GM23338 (cell line): ENCODE measurements at places on chromosomes 1 and 21. TPM values are rescaled to one million over a fixed set of nuclear protein-coding genes. Genes with fewer than 3 reads are reported as not detected.
A peak's percentile ranks its signal among the peaks of the same experiment; 100 is the strongest.

- DNase-seq: no peak
Observed at GRCh38 chr1:11280719-11281376, 7.8 kb downstream of the UBIAD1 start.

GRCh38 chr21:41561701-41562100 is 53.7 kb upstream of the TMPRSS2 start:
- DNase-seq: no peak

DNA sequence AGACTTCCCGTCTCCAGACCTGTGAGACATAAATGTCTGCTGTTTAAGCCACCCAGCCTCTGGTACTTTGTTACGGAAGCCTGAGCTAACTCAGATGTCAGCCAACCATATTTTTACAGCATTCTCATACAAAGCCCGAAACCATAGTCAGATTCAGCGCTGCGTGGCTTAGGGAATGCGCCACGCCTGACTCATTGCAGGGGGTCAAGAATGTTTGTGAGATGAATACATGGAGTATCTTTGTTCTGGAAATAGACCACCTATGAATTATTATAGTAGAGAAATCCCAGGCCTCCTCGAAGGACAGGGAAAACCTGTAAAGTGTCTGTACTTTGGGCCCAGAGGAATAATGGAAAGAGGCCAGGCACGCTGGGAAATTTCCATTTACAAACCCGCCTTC is 434.8 kb downstream of the CAMTA1 start:
- no peak for DNase-seq

- no peak for DNase-seq
Observed at GRCh38 chr1:21332554-21333311, 42.5 kb upstream of the ECE1 start.

The C1orf185 gene
- not detected in 2 replicates for total RNA-seq

- peak; percentile 35 for DNase-seq
Observed at GRCh38 chr1:248714248-248714647, 11.7 kb upstream of the OR14I1 start.

The ZNF593OS gene
- total RNA-seq: not detected in 2 replicates

DNA sequence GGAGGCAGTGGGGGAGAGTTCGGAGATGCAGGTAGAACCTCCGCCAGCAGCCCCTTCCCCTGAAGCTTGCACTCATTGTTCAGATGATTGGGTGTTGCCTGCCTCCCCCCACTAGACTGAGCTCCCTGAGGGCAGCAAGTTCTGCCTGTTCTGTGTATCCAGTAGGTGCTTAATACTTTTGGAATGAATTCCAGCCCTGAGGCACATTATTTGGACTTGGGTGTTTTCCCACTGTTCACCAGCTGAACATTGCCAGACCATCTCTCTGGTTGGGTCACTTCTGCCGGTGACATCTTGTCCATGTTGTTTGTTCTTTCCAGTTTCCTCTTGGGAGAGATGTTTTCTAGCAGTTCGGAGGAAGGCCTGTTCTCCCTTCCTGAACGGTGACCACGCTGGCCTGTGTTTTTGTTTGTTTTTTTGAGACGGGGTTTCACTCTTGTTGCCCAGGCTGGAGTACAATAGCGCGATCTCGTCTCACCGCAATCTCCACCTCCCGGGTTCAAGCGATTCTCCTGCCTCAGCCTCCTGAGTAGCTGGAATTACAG is 48.7 kb downstream of the SPSB1 start:
- no peak for DNase-seq

DNA sequence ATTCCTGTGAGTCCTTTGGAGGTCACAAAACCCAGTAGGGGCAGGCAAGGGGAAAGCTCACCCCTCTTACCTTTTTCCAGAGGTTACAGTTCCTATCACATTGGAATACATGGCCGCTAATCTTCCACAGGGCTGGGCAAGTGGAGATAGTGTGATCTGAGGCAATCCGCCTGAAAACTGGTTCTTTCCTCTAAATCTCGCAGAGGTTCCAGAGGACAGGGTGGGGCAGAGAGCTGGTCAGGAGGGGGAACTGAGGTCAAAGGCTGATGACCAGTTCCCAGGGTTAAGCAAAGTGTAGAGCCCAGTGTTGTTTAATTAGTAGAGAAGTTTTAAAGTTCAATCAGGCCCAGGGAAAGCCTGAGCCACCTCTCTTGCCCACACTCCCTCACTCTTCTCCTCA is at the start of gene SERPINC1:
TSS of gene SERPINC1 (minus strand) at position 179 of the 400 bp plus-strand sequence. CDS start at position 111, 68 bp downstream.
- no peak for DNase-seq

- DNase-seq: no peak
Observed at GRCh38 chr1:71428029-71428428, 347.2 kb upstream of the ZRANB2 start.

DNA sequence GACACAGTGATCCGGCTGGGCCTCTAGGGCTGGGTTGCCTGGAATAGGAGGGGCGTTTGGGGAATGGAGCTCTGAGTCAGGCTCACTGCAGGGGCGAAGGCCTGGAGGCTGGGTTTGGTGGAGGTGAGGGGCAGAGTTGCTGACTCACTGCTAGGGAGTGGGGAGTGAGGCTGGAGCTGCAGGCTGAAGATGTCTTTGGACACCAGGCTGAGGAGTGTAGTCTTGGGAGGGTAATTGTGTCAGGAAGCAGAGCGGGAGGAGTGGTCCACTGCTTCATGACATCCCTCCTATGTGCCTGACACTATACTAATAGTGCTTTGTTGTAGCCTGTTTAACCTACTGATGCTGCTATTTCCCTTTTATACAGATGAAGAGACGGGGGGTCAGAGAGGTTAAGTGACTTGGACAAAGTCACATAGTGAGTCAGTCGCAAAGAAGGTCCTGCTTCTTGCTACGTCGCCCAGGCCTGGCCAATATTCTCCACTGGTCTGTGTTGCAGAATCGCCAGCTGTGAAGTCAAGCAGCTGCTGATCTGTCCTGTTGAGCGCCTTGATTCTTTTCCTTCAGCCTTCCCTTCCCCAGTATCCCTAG is 13.6 kb downstream of the ACTL8 start:
- DNase-seq: no peak

The TSEN15 gene
- 55.8 and 61.0 TPM in 2 replicates for total RNA-seq

DNA sequence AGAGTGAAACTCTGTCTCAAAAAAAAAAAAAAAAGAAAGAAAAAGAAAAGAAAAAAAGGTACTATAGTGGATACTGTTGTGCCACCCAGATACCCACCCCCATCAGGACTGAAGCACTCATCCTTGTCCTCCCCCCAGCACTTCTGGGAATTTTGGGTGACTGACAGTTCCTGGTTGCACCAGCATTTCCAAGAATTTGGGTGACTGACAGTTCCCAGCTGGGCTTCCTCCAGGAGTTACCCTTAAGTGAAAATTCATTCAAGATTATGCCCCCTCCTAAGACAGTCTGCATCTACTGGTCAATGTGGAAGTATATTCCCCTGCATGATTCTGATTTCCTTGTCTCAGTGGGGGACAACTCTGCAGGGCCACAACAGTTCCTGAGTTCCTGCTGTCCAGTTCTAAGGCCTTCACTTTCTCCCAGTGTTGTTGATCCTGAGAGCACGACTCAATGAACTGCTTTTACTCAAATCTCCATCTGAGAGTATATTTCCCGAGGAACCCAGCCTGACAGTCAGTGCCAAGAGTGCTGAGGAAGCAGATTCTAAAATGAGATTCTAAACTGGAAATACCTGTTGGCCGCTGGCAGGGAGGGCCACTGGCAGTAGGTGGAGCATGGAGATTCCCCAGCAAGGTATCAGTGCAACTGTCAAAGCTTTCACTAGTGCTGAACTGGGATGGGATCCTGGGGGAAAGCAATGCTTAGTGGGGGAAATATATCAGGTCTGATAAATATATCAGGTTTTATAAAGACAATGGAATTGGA is 18.5 kb downstream of the RIIAD1 start:
- peak; percentile 34 for DNase-seq

- DNase-seq: no peak
Observed at GRCh38 chr21:45458281-45459170, 53.6 kb downstream of the COL18A1 start.

The SPATA46 gene
- total RNA-seq: not detected in 2 replicates

DNA sequence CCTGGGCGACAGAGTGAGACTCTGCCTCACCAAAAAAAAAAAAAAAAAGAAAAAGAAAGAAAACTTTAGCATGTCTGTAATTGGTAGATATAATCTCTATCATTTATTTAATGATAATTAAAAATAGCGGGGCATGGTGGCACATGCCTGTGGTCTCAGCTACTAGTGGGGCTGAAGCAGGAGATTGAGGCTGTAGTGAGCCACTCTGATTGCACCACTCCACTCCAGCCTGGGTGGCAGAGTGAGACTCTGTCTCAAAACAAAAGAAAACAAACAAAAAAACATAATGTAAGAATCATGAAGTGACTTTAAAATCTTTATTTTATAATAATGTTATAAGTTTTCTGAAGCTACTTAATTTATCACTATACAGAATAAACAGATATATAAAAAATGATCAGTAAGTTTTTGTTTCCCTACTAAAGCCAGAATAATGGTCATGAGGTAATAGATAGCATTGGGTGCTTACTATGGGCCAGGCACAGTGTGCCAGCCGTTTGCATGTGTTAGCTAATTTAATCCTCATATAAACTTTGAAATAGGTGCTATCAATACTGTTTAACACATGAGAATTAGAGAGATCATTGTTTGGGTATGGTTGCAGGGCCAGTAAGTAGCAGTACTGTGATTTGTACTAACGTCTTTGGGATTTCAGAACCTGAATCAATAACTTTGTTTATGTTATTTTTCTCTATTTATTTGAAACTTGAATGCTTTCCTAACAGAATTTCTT is 23.8 kb downstream of the CLIC4 start:
- no peak for DNase-seq

The FCRL6 gene
- total RNA-seq: not detected in 2 replicates

DNA sequence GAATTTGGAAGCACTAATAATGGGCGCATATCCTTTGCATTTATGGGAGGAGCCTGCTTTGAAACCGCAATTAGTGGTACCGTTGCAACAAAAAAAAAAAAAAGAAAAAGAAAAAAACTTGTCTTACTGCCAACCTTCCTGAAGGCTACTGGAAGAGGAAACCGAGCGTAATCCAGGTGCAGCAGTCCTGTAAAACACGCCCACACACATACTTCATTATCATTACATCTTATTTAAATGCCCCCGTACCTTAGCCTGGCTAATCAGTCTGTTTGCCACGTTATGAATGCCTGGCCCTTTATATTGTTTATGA is 686 bp upstream of the ZNF281 start:
- DNase-seq: peak; percentile 91

GRCh38 chr1:59768792-59769735 is 45.7 kb upstream of the HOOK1 start:
- DNase-seq: no peak

The TMPRSS15 gene
- total RNA-seq: not detected in 2 replicates

The MAP3K21 gene
- 37.2 and 40.1 TPM in 2 replicates for total RNA-seq

The TLR5 gene
- 0.10 and 0.50 TPM in 2 replicates for total RNA-seq

GRCh38 chr1:201142011-201142848 is 12.0 kb downstream of the TMEM9 start:
- DNase-seq: no peak

The AXDND1 gene
- total RNA-seq: not detected in 2 replicates

- no peak for DNase-seq
Observed at GRCh38 chr1:2555634-2556276, 416 bp upstream of the TNFRSF14 start.

DNA sequence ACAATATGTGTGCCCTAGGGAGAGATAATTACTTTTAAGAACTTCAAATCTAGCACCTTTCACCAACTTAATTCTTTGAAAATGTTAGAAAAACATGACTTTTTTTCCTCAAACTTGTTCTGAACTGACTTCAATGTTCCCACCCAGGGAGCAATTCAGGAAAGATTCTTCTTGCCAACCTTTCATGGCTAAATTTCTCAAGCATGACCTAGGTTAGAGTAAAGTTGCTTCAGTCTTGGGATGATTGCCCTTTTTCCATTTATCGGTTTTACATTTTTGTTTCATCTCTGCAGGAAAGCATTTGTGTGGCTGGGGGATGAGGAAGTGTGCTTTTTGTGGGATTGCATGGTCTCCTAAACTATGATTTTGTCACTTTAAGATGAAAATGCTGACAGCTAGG is 647.7 kb downstream of the LTN1 start:
- DNase-seq: no peak

DNA sequence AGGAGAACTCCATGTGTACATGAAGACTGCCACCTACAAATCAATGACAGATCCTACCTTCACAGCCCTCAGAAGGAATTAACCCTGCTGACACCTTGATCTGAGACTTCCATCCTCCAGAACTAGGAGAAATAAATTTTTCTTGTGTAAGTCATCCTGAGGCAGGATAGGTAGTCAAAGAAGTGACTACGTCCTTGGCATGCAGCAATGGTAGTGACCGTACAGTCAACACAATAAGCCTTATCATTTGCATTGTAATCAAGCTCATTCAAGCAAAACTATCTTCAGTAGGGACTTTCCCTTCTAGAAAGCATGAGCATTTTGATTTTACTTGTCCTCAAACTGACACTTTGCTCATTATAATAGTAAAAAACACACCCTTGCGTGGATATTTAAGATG is 64.0 kb upstream of the KCNK1 start:
- DNase-seq: no peak
